ENCODE measurements at places on chromosomes 4 and X. TPM values are rescaled to one million over a fixed set of nuclear protein-coding genes. Genes with fewer than 3 reads are reported as not detected.

DNA sequence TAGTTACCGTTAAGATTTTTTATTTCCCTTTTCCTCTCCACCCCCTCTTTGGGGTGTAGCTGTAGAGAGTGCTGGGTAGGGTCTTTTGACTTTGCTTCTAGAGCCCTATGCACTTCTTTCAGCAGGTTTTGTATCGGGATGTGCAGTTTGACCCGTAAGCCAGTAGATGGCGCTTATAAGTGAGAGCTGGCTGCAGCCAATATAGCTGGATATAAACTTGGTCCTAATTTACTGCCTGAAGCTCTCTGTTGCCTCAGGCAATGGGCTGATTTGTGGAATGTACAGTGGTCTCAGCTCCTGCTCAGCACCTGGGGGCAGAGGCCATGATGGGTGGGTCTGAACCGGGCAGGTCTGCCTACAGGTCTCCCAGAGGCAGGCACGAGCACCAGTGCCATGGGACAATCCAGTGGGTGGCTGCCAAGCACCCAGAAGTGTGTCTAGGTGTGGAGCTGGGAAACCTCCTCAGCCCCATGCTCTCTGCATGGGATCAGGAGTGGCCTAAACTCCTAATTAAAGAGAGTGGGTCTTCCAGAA is 146.5 kb downstream of the SPANXN1 start:
- DNase-seq = no peak

- DNase-seq = no peak
These were observed 37.9 kb downstream of the UNC5C start for GRCh38 chr4:95510877-95511276.

- DNase-seq = no peak
These were observed 125.0 kb downstream of the TEX13C start for GRCh38 chrX:125444659-125445058.

Gene CT45A9
- not detected for total RNA-seq

Gene MSX1
- 7.5 TPM for total RNA-seq

Gene ABCG2
- total RNA-seq = 3.6 TPM

Data from sciatic nerve (tissue), 2 donors.